Effector CD4-positive, alpha-beta T cell (primary cell): ENCODE measurements at places on chromosomes 1 and 21.

DNA sequence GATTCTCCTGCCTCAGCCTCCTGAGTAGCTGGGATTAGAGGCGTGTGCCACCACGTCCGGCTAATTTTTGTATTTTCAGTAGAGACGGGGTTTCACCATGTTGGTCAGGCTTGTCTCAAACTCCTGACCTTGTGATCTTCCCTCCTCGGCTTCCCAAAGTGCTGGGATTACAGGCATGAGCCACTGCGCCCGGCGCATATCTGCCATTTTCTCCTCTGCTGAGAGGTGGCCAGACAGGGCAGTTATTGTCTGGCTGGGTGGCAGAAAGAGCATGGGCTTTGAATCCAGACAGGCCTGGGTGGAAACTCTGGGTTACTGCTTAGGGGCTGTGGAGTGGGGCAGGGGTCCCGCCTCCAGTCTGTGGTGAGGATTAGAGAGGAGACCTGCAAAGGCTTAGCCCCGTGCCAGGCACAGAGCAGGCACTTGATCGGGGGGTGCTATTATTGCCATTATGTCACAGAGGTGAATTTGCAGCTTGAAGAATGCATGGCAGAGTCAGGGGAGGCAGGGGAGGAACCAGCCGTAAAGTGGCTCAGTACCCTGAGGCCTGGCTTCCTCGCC lies 73.9 kb downstream of the MAN1C1 start:
- DNase-seq = no peak

- no peak for DNase-seq
Measured at GRCh38 chr1:237164406-237165352, 122.7 kb downstream of the RYR2 start.

GRCh38 chr1:88608139-88608943 lies 75.7 kb upstream of the PKN2 start:
- DNase-seq = no peak

GRCh38 chr1:174883409-174883808 lies 116.3 kb upstream of the CACYBP start:
- DNase-seq = no peak

DNA sequence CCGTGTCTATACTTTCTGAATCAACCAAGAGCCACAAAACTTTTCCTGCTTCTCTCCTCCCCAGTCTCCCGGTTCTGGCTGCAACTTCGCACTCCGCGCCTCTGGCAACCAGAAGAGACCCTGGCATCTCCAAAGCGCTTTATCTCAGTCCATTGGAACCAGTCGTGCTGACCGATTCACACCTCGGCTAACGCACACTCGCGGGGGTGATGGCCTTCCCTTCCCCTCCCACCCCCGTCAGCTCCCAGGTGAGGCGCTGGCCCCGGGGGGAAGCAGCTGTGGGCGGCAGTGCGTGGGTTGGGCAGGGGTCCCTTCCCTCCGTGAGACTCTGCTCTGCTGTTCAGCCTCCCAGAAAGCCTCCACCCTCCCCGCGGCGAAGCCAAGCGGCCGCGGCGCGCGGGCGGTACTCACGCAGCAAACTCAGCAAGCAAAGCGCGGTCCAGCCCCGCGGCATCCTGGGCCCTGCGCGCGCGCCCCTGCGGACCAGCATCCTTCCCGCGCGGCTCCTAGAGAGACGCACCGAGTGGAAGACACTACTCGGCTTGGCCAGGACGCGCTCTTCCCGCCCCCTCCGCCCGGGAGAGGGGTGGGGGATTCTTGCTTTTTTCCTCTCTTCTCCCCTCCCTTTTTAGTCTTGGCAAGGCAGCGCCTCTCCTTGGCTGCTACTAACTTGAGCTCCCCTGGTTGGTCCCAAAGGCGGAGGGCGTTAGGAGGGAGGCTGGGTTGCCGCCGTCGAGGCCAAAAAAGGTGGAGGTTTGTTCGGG lies at the start of gene CD34:
Gene CD34 (minus strand): TSS at position 535 of the 764 bp plus-strand sequence. CDS start 45 bp downstream, at position 490.
- DNase-seq = no peak

- no peak for DNase-seq
Measured at GRCh38 chr1:204870160-204870912, at the start of gene NFASC. NFASC (plus strand) TSS chr1:204870862; CDS start chr1:204944316, 73,454 bp downstream.

- no peak for DNase-seq
Measured at GRCh38 chr1:3551711-3552110, 59.6 kb downstream of the MEGF6 start.

GRCh38 chr1:10515301-10515975 lies 40.7 kb downstream of the PEX14 start:
- no peak for DNase-seq

DNA sequence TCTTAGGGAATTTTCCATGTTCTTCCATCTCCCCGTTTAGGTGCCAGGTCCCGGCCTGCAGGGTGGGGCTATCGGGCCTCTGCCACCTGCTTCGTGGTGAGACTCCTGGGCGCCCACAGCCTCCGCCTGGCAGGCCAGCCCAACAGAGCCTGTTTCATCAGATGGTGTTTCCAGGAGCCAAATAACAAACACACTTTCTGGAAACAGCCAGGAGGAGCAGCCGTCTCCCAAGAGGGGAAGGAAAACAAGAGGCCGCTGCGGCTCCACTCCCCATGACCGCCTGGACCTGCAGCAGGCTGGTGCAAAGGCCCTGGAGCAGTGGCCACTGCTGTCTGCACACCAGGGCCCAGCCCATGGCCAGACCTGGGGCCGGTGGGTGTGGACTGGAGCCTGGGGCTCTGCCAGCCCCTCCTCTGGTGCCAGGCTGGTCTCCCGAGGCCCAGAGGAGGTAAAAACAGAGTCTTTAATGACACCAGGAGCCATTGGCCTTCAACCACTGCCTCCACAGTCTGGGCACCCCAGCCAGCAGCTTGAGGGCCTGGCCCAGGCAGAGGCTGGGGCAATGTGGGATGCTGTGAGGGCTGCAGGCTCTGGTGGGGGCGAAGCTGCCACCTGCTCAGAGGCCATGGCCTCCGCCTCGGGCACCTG lies 55.0 kb downstream of the SLX9 start:
- DNase-seq = no peak

GRCh38 chr1:116408803-116409720 lies 36.0 kb downstream of the ATP1A1 start:
- DNase-seq = no peak

DNA sequence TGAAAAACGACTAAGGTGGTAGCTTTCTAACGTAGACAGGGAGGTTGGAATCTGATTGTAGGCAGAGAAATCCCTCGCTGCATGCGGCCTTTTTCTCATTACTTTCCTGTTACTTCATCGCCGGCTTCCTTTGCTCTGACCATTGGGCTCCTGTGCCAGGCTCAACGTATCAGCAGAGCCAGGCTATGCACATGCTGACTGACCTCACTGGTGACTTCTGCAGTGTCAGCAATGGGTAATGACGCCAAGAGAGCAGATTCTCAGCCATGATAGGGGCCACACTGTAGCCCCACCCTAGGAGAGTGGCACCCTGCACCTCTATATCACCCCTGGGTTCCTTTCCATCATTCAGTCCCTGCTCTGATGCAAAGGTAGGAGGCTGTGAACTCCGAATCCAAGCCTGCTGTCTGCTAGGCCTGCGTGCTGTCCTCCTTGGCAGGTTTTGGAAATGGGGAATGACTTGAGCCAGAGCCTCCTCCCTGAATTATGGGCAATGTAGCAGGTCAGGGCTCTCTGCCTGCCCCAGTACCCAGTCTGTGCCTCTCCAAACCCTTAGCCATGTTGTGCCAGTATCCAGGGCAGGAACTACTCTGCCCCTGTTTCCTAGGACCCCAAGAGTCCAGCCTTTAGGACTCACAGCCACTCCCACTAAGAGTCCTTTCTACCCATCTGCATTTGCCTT lies 11.4 kb downstream of the PPFIA4 start:
- no peak for DNase-seq

DNA sequence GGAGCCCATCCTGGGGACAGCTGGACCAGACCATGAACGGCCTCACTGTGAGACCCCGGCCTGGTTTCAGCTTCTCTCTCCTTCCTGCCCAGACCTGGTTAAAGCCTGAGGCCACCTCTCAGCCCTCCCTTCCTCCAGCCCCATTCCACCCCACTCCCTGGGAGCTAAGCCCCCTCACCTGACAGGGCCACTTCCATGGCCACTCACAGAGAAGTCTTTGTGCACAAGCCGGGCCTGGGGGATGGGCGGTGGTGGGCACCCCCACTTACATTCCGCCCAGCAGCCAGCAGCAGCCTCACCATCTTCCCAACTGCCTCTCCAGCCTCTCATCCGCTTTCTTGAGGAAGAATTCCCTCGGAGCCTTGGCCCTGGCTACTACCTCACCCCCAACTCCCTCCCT lies 40.4 kb downstream of the RHBG start:
- no peak for DNase-seq

GRCh38 chr1:53639251-53639763 lies 99.7 kb downstream of the GLIS1 start:
- DNase-seq = no peak

DNA sequence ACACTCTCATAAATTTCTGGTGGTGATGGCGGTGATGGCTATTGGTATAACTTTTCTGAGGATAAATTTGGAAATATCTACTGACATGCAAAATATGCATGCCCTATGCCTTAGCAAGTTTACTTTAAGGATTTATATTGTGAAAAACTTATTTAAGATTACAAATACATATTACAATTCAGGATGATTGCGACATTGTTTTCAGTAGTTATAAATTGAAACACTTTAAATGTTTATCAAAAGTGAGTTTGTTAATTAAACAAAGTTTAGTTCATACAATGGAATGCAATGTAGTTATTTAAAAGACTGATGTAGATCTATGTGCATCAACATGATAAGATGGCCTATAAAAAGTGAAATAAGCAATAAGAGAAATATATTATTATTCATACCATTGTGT lies 331.3 kb upstream of the NR5A2 start:
- DNase-seq = no peak

DNA sequence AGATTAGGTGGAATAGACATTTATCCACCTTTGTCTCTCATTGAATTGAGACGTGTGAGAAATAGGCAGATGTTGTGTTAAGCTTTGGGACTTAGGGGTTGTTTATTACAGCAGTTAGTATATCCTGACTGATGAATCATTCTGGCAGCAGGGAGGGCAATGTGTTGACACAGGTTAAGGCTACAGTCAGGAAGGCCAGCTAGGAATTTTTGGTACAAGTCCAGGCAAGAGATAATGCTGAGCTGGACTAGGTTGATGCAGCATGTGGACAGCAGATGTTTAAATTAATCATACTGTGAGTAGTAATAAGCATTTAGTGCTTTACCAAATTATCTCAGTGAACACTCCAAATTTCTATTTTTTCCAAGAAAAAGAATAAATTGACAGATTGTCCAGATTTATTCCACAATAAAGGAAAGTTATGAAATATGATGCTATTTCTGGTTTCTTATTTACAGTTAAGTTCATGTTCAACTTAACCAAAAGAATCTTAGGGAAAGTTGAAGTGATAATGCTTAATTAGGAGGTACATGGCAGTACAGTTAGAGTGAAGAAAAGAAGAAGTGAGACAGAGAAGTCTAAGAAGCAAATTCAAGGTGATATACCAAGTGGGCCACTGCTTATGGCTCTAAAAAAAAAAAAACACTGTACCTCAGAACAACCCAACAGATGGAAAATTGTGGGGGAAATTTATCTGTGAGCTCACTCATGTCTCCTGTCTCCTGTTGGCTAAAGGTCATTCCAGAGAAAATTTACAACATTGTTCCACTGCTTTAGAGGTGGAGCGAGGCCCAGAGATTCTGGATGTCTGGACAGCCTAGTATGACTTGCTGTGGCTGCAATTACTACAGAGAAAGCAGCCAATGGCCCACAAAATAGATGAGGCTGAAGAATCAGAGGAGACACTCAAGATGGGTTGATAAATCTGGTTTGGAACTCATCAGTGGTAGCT lies 102.7 kb upstream of the C21orf91 start:
- DNase-seq = no peak

GRCh38 chr1:231557411-231557810 lies 28.9 kb downstream of the TSNAX start:
- DNase-seq = no peak

DNA sequence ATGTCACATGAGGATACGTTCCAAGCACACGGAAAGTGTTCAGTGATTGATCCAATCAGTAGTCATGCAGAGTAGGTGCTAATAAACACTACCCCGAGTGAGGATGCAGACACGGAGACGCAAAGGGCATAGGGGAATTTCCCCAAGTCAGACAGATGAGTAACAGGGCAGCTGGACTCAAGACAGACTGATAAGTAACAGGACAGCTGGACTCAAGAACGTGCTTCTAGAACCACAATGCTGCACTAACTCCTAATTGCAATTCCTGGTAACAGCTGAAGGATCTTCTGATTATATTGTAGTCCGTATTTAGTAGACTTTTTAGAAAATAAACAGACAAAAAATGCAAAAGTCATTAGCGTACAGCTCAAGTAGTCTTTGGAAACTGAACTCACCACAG lies 1.9 kb upstream of the OR2T10 start:
- DNase-seq = no peak

GRCh38 chr1:69271587-69272125 lies 296.1 kb upstream of the LRRC7 start:
- DNase-seq = no peak

DNA sequence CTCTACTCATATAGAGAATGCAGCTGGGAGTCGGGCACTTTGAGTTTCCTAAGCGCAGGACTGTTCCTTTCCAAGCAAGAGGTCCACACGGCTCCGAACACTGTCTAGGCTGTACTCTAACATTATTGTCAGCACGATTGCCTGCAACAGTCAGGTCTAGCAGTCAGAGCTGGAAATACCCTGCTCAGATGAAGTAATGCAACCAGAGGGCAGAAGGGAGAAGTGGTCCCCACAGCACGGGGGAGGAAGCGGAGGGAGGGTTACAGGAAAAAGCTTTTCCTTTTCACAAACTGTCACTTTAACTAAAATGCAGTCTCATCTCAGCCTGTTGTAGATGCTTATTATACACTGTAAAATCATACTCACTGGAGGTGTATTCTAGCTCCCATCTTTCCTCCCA lies 98.9 kb upstream of the SLC44A3 start:
- no peak for DNase-seq

DNA sequence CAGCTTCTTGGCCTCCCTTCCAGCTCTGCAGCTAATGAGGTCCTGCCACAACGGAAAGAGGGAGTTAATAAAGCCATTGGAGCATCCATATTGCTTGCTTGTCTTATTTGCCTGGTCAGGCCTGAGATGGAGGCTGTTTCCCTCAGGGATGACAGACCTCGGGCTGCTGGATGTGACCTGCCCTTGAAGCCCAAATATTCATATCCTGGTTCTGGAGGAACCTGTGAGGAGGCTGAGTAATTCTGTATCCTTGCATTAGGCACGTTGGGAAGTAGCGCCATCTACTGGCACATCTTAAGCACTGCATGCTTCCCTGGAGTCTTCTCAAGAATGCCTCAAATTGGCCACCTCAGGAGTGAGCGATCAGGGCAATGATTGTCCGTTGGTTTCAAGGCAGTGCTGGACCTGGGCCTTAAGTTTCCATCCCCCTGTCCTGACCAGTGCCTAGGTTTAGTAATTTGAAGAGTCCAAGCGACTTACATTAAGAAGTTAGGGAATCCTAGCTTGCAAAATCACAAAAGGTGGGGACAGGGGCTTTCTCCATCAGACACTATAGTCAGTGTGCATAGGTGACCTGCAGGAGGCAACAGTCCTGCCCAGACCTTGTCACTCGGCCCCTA lies 13.8 kb upstream of the NASP start:
- DNase-seq = peak; percentile 62
